Peyer's patch (tissue), 4 donors: ENCODE measurements at places on chromosomes 11 and 22.

DNA sequence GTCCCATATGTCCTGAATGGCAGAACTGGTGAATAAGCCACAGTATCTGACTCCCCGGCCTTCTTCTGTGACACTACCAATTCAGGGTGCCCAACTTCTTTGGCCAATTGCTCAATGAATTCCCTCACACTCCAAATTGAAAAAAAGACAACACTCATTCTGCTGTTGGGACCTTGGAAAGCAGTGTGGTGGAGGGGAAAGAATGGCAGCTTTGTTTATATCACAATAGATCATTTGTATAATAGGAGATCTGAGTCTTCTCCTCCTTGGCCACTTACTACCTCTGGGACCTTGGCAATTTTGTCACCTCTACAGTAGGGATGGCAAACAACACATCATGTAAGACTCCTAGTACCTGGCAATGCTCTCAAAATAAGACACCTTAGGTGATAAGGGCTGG is 64.6 kb downstream of the OPCML start:
- DNase-seq: no peak
- no peaks in the 10 kb centered on the region for H3K36me3 ChIP-seq
- no peak overlapping the region for H3K27ac ChIP-seq

GRCh38 chr11:94604482-94604881 is 37.3 kb downstream of the PIWIL4 start:
- H3K27me3 ChIP-seq: no peaks in the 10 kb centered on the region
- no peaks in the 10 kb centered on the region for H3K4me1 ChIP-seq
- no peak overlapping the region for H3K4me3 ChIP-seq
- peaks cover 28% of the 10 kb centered on the region for H3K36me3 ChIP-seq

GRCh38 chr11:126432525-126432924 is 77.0 kb downstream of the ST3GAL4 start:
- H3K27ac ChIP-seq: peak overlapping the region; percentile 39
- no peak overlapping the region for H3K4me3 ChIP-seq
- H3K27me3 ChIP-seq: no peaks in the 10 kb centered on the region
- DNase-seq: no peak
- no peaks in the 10 kb centered on the region for H3K36me3 ChIP-seq
- H3K4me1 ChIP-seq: no peaks in the 10 kb centered on the region

DNA sequence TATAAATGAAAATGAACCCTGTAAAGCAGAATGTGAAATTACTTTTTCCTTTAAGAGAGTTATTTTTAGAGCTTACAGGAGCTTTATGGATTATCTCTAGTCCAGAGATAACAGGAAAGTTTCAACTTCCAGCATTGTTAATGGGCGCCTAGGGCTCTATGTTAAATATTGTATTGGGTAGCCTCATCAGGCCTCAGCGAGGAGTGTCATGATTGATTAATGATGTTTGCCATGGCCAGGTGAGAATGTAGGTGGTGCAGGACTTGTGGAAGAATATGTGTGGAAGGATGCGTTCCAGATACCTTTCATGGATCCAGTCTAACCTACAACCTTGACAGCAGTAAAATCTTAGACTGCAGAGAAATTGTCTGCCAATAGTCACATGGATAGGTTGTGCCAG is 50.6 kb downstream of the ME3 start:
- no peak overlapping the region for H3K4me3 ChIP-seq
- H3K27me3 ChIP-seq: no peaks in the 10 kb centered on the region
- no peak overlapping the region for H3K27ac ChIP-seq
- H3K36me3 ChIP-seq: no peaks in the 10 kb centered on the region
- H3K4me1 ChIP-seq: no peaks in the 10 kb centered on the region

DNA sequence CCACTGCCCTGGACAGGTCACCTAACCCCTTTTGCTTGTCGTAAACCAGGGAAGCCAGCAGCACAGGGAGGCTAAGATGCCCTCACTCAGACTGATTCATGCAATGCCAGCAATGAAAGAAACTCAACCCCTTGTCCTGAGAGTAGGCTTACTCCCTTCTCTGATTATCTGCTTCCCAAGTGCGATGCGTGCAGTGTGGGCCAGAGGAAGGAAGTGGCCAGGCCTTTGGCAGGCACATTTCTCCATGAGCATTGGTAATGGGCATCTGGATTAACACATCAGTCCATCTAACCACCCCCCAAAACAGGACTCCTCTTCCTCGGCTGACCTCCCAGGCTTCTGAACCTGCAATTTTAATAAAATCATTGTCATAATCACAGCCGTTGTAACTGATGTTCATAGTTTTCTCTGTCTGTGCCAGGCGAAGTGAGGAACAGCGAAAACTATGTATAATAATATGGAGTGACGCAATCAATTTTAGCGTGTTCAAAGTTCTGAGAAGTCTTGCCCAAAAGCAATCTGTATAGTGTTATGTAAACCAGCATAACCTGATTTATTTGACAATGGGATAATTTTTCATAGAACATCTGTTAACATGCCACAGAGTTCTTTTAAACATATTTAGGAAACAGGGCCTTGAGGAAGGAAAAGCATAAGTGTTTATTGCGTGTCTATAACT is 33.9 kb downstream of the TST start:
- H3K27me3 ChIP-seq: no peaks in the 10 kb centered on the region
- no peak for DNase-seq
- H3K36me3 ChIP-seq: no peaks in the 10 kb centered on the region

DNA sequence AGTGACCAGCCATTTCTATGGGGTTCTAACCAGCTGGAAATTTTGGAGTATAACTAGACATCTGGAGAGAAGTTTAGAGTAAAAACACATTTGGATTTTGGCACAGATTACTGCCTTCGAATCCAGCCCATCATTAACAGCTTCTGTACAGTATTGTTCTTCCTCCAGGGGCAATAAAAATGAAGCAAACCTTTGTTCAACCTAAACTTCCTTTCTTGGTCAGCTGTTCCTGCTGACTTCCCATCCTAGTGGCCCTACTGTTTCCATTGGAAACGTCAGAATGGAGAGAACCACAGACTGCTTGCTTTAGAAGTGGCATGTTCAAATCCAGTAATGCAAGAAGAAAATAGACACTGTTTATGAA is 203.7 kb upstream of the MTMR2 start:
- H3K4me1 ChIP-seq: no peaks in the 10 kb centered on the region
- DNase-seq: no peak
- H3K4me3 ChIP-seq: no peak overlapping the region
- no peaks in the 10 kb centered on the region for H3K36me3 ChIP-seq
- H3K27ac ChIP-seq: no peak overlapping the region
- no peaks in the 10 kb centered on the region for H3K27me3 ChIP-seq

GRCh38 chr11:74147199-74147929 is 23.4 kb downstream of the C2CD3 start:
- no peaks in the 10 kb centered on the region for H3K4me1 ChIP-seq
- H3K36me3 ChIP-seq: no peaks in the 10 kb centered on the region
- H3K27ac ChIP-seq: no peak overlapping the region
- DNase-seq: no peak

DNA sequence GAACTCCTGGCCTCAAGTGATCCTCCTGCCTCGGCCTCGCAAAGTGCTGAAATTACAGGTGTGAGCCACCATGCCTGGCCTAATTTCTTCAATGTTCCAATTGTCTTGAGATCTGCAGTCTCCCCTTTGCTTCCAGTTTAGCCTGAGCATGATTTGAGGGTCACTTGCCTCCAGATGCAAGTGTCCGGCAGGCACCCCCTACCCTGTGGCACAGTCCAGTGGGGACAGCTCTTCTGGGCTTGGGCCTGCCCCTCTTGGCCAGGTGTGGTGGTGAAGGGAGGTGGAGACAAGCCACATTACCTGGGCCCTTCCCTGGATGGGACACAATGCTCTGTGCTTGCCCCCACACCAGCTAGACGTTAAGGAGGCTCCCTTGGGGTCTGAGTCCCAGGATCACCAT is 21.3 kb upstream of the CACNG2 start:
- H3K4me3 ChIP-seq: no peak overlapping the region
- H3K27ac ChIP-seq: no peak overlapping the region
- DNase-seq: peak; percentile 14
- H3K27me3 ChIP-seq: no peaks in the 10 kb centered on the region

DNA sequence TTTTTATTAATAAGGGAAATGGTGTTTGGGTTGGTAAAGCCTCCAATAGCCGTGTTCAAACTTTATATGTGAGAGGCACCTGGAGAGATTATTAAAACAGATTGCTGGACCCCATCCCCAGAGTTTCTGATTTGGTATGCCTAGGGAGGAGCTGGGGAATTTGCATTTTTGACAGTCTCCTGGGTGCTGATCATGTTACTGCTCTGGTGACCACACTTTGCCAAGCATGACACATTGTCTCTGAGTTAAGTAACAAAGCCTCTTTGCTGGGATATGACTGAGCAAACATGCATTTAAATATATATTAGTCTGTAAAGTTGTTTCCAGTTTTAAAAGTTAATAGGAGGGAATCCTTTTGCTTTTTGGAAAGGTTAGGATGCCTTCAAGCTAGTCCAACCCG is 140.4 kb downstream of the NAV2 start:
- no peak overlapping the region for H3K4me3 ChIP-seq
- H3K36me3 ChIP-seq: no peaks in the 10 kb centered on the region
- no peak overlapping the region for H3K27ac ChIP-seq
- no peaks in the 10 kb centered on the region for H3K4me1 ChIP-seq

GRCh38 chr22:27163162-27164137 is 506.1 kb downstream of the MIAT start:
- H3K27me3 ChIP-seq: no peaks in the 10 kb centered on the region
- no peak overlapping the region for H3K27ac ChIP-seq
- H3K4me1 ChIP-seq: no peaks in the 10 kb centered on the region
- H3K36me3 ChIP-seq: no peaks in the 10 kb centered on the region
- DNase-seq: no peak

DNA sequence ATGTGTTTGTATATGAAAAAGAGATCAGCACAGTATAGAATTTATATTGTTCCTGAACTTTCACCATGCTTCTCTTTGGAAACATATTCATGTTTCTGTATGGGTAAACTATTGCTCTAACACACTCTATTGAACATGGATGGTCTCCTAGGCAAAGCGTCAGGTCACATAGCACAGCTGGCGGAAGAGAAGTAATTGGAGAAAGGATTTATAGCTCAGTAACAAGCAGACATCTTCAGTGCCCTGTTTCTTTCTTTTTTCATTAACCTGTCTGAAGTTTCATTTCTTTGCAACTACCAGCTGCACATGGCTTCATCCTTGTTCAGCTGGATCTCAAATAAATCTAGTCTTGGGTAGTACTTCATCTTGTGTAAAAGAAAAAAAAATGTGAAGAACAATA is 84.4 kb upstream of the TRPC6 start:
- no peak overlapping the region for H3K27ac ChIP-seq
- H3K36me3 ChIP-seq: no peaks in the 10 kb centered on the region
- no peaks in the 10 kb centered on the region for H3K27me3 ChIP-seq
- no peaks in the 10 kb centered on the region for H3K4me1 ChIP-seq

DNA sequence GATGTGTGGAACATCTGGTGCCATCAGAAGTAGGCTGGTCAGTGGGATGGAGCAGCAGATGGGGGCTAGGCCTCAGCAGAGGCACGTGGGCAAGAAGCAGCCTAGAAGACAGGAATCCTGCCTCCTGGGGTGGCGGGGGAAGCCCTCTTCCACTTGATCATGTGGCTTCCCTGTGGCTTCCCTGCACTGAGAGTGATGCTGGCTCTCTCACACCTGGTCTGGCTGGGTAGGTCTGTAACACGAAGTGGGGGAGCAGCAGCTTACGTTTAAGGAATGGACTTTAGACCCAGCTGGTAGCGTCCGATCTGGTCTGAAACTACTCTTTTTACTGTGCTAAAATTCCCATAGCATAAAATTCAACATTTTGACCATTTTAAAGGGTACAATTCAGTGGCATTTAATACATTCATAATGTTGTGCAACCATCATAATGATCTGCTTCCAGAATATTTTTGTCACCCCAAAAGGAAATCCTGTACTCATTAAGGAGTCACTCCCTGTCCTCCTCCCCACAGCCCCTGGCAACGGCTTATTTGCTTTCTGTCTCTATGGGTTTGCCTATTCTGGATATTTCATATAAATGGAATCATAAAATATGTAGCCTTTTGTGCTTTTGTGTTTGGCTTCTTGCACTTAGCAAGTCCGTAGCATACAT is 21.7 kb downstream of the PTPN5 start:
- no peaks in the 10 kb centered on the region for H3K36me3 ChIP-seq
- DNase-seq: no peak
- H3K27ac ChIP-seq: no peak overlapping the region
- H3K4me3 ChIP-seq: no peak overlapping the region
- no peaks in the 10 kb centered on the region for H3K4me1 ChIP-seq

- no peak overlapping the region for H3K4me3 ChIP-seq
- no peaks in the 10 kb centered on the region for H3K27me3 ChIP-seq
- no peak overlapping the region for H3K27ac ChIP-seq
- no peaks in the 10 kb centered on the region for H3K36me3 ChIP-seq
- no peaks in the 10 kb centered on the region for H3K4me1 ChIP-seq
- no peak for DNase-seq
These were observed 67.7 kb downstream of the CELSR1 start for GRCh38 chr22:46469711-46470110.

- no peak overlapping the region for H3K27ac ChIP-seq
- DNase-seq: no peak
- peaks cover 6% of the 10 kb centered on the region for H3K4me1 ChIP-seq
- no peaks in the 10 kb centered on the region for H3K27me3 ChIP-seq
These were observed 21.2 kb downstream of the GRAMD1B start for GRCh38 chr11:123451183-123451781.

GRCh38 chr11:17475666-17476316 is 854 bp downstream of the ABCC8 start:
- no peaks in the 10 kb centered on the region for H3K4me1 ChIP-seq
- no peak for DNase-seq
- H3K27me3 ChIP-seq: peaks cover 12% of the 10 kb centered on the region
- no peak overlapping the region for H3K27ac ChIP-seq
- peak overlapping the region; percentile 34 for H3K4me3 ChIP-seq
- H3K36me3 ChIP-seq: no peaks in the 10 kb centered on the region

- no peaks in the 10 kb centered on the region for H3K27me3 ChIP-seq
- no peaks in the 10 kb centered on the region for H3K4me1 ChIP-seq
- no peak overlapping the region for H3K27ac ChIP-seq
- H3K4me3 ChIP-seq: no peak overlapping the region
- no peak for DNase-seq
These were observed 431.4 kb upstream of the CCDC90B start for GRCh38 chr11:83717537-83717936.

GRCh38 chr22:44604991-44605390 is 97.0 kb upstream of the PRR5 start:
- H3K27me3 ChIP-seq: no peaks in the 10 kb centered on the region
- no peaks in the 10 kb centered on the region for H3K4me1 ChIP-seq
- no peaks in the 10 kb centered on the region for H3K36me3 ChIP-seq
- no peak overlapping the region for H3K27ac ChIP-seq
- H3K4me3 ChIP-seq: no peak overlapping the region
- DNase-seq: no peak

GRCh38 chr11:130299978-130300377 is 14.7 kb downstream of the ZBTB44 start:
- no peak overlapping the region for H3K4me3 ChIP-seq
- H3K27ac ChIP-seq: no peak overlapping the region
- H3K27me3 ChIP-seq: no peaks in the 10 kb centered on the region
- H3K4me1 ChIP-seq: no peaks in the 10 kb centered on the region
- H3K36me3 ChIP-seq: no peaks in the 10 kb centered on the region

- no peak overlapping the region for H3K4me3 ChIP-seq
- no peak overlapping the region for H3K27ac ChIP-seq
- no peaks in the 10 kb centered on the region for H3K36me3 ChIP-seq
- H3K4me1 ChIP-seq: no peaks in the 10 kb centered on the region
- DNase-seq: no peak
These were observed 101.7 kb downstream of the SNX19 start for GRCh38 chr11:130814440-130815096.
